ENCODE measurements at places on chromosomes 2 and 18.

DNA sequence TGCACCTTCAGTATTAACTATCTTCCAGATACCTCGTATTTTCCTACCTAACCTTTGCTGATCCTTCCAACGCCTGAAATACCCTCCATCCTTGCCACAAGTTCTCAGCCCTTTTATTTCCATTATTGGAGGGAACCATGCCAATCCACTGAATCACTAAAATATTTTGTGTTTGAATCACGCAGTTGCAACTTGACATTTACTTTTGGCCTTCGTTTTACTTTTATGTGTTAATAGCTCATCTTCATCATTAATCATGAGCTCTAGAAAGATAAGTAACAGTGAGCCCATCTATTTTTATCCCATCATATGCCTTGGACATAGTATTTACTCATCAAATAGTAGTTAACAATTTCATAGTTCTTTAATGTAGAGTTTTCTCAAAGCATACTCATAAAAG lies 463.2 kb downstream of the THSD7B start:
- DNase-seq, result peak; percentile 75

GRCh38 chr2:156695020-156695419 lies 258.8 kb downstream of the GPD2 start:
- DNase-seq, result no peak

- DNase-seq, result no peak
Measured at GRCh38 chr2:224466304-224466895, 64.5 kb upstream of the FAM124B start.

- DNase-seq, result peak; percentile 64
Measured at GRCh38 chr2:237923481-237924163, 43.2 kb upstream of the UBE2F start.

DNA sequence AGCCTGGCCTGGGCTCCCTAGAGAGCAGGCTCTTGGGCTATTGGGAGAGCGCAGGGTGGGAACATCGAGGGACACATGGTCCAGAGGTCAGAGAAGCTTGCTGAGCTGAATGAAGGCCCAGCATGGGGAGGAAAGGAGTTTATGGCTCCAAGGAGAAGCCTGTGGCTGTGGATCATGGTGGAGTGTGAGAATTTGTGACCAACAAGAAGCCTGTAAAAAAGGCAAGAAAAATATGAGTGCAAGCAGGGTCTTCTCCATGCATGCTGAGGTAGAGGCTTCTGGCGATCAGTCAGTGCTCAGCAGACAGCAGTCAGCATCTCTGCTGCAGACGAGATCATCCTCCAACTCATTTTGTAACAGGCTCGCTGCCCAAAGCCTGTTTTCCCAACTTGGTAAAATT lies 1.3 kb upstream of the SCYGR3 start:
- no peak for DNase-seq

- DNase-seq, result peak; percentile 89
Measured at GRCh38 chr2:3759331-3759730, 56.0 kb downstream of the DCDC2C start.

- DNase-seq, result no peak
Measured at GRCh38 chr2:99101697-99102096, 39.8 kb upstream of the C2orf15 start.

- no peak for DNase-seq
Measured at GRCh38 chr2:71782323-71782722, 329.0 kb downstream of the DYSF start.

DNA sequence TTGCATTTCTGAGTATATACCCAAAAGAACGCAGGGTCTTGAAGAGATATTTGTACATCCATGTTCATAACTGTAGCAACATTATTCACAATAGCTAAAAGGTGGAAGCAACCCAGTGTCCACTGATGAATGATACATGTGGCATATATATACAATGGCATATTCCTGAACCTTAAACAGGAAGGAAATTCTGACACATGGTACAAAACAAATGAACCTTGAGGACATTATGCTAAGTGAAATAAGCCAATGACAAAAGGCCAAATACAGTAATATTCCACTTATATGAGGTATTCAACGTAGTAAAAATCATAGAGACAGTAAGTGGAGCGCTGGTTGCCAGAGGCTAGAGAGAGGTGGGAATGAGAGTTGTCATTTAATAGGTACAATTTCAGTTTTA lies 8.1 kb downstream of the AAK1 start:
- no peak for DNase-seq

DNA sequence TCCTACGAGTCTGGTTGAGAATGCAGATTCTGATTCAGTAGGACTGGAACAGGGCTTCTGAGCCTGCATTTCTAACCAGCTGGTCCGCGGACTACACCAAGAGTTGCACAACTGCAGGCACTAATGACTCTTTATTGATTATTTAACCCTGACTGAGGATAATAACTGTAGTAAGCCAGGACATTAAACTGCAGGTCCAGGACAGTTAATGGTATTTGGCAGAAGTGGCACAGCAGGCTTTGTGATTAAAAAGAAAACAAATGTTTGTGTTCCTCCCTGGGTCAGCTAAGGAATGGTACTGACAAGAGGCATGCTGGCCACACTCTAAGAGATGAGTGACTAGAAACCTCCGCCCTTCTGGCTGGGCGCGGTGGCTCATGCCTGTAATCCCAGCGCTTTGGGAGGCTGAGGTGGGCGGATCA lies 59.4 kb downstream of the ALPK2 start:
- no peak for DNase-seq

GRCh38 chr2:237165405-237166276 lies 80.0 kb downstream of the COPS8 start:
- DNase-seq, result no peak

DNA sequence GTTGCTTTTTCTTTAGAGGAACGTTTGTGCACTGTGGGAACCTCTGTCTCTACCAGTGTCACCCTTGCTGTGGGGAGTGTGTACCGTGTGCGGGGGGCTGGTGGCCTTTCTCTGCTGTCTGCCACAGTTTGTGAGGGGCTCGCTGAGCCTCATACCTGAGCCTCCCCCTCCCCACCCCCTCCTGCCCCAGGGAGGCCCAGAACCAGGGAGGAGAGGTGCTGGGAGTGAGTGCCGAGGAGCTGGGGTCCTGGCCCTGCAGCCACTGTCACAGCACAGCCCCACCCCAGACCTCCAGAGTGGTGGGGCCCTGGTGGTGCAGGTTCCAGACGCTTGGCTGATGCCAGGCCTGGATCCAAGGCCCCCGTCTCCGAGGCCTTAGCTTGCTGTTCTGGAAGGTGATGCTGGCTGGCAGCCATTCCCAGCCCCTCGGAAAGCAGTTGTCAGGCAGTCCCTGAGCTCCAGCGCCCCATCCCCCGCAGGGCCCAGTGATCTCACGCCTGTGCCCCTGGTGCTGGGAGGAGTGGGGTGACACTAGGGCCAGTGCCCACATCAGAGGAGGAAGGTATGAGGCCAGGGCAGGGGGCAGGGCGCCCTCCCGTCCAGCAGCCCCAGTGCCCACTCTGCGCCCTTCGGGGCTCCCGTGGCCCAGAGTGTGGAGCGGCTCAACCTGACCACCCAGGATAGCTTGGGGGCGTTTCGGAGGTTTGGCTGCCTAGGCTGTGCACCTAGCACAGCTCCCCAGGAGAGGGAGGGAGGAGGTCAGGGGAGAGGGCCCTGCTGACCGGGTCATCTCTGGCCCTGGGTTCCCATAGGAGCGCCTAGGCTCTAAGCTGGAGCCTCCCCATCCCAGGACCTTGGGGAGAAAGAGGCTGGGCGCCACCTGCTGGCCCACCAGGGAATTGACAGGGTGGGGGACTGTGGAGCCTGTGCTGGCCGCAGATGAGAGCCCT lies 53.0 kb upstream of the ALPP start:
- DNase-seq, result peak; percentile 21
